ENCODE measurements at places on chromosomes 6 and 20.

GRCh38 chr6:153131037-153131981, at the start of gene RGS17:
RGS17 (minus strand) TSS chr6:153131282; CDS start chr6:153044018, 87,264 bp downstream.
- peak; percentile 73 for DNase-seq

GRCh38 chr20:61763740-61764400, 301.8 kb downstream of the TAF4 start:
- no peak for DNase-seq

DNA sequence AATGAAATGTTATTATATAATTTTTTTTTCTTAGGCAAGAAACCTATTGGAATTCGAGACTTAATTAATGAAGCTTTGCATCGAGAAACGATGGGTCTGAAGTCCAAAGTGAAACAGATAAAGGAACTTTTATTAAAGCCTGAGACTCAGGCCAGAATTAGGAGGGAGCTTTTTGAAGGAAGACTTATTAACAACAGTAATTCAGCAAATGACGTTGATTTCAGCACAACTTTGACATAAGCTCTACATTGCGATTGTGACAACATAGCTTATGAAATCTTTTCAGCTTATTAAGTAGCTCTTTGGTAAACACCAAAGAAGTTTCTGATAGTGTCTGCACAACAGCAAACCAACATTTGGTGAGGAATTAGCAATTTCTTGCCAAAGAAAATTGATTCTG, 147.1 kb downstream of the AKAP7 start:
- no peak for DNase-seq

- DNase-seq: no peak
Observed at GRCh38 chr20:6954219-6954618, 186.7 kb downstream of the BMP2 start.

- DNase-seq: no peak
Observed at GRCh38 chr6:3949521-3949920, 100.3 kb downstream of the FAM50B start.

DNA sequence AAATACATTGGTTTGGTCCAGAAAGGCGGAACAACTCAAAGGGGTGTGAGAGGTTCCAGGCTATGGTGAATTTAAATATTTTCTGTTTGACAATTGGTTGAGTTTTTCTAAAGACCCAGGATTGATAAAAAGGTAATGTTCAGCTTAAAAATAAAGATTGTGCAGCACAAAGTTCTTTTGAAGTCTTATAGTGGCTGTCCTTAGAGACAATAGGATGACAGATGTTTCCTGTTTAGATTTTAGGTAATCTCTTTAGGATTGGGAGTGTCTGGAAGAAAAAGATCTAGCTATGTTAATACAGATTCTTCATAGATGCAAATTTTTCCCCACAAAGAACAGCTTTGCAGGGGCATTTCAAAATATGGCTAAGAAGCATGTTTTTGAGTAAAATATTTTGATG, 119.7 kb downstream of the GRIK2 start:
- DNase-seq: no peak

- DNase-seq: peak; percentile 68
Observed at GRCh38 chr20:22446613-22447446, 137.5 kb downstream of the FOXA2 start.

Data from thyroid gland (tissue), 4 donors.